Activated CD4-positive, alpha-beta T cell treated with anti-CD3 and anti-CD28 coated beads, Interleukin-2, Interleukin-6, amounts not matched to agents 100 ng/mL and 50 ng/mL, durations not matched to agents 16 hours and 8 hours (primary cell): ENCODE measurements at places on chromosomes 7 and 10.

DNA sequence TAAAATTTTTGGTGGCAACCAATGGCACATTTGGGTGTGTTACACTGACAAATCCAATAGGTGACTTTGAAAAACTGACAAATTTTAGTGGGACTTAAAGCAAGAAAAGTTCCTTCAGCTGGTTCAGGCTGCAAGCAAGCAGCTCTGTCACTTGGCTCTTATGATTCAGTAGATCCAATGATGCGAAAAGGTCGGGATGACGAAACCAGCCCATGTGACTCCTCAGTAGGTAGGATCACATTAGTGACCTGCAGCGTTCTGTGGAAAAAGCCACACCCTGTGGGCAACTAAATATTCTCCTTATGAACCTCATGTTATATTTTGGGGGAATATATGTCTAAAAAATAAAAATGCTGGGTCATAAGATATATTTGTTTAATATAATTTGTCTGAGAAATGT is 13.3 kb upstream of the TSGA13 start:
- no peak for DNase-seq

DNA sequence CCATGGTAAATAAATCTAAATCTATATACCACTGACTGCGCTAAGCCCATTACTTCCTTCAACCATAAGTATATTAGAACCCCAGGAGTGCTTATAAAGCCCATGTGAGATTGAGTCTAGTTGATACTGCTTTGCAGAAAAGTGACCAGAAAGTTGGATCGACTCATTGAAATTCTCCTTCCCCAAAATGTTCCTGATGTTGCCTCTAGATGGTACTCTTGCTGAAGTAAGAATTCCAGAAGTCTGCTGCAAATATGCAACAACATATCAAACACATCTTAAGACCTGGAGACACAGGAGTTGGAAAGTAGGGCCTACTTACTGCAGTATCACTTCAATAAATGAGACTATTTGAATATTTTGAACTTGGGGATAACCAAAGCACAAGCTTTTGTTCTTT is 550.8 kb downstream of the IPMK start:
- DNase-seq, result no peak

DNA sequence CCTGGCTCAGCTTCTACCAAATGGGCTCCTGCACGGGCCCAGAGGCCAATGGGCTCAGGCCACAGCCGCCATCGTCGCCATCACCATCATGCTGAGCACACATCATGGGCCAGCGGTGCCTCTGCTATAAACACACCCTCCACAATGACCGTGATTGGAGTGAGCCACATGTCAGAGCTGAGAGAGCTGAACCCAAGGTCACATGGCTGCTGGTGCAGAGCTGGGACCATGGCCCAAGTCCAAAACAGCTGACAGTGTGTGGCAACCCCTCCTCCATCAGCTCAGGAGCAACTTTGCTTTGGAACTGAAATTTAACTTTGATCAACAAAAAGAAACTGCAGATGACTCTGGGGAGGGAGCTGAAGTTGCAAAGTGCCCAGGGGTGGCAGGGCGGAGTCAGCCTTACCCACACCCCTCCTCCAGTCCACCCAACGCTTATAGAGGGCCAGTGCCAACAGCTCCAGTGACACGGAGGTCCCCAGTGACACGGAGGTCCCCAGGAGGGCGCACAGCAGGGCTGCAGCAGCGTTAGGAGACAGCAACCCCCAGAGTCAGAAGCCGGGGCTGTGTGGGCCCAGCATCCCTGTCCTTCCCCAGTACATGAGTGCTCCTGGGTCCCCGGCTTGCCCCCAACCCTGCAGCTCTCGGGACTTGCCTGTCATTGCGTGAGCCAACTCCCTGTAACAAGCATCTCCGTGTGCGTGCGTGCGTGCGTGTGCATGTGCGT is 249.6 kb downstream of the ELFN1 start:
- DNase-seq, result no peak

DNA sequence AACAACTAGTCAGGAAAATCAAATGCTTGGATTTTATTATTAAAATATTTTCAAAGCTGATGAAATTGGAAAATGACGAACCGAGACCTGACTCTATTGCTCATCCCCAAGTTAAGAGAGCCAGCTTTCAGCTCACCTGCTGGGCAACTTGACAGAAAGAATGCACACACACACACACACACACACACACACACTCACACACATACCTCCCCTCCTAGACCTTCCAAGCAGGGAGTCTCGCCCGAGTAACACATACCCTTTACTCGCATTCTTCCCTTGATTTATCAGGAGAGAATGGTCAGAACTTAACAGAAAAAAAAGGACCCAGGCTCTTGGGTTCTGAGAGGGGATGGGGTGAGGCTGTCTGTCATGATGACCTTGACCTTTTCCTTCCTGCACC is 19.1 kb downstream of the GPRIN2 start:
- no peak for DNase-seq

- no peak for DNase-seq
These were observed 89.7 kb downstream of the ATE1 start for GRCh38 chr10:121838149-121838548.

- DNase-seq, result no peak
These were observed 533.4 kb upstream of the SEMA3D start for GRCh38 chr7:85719981-85720953.

DNA sequence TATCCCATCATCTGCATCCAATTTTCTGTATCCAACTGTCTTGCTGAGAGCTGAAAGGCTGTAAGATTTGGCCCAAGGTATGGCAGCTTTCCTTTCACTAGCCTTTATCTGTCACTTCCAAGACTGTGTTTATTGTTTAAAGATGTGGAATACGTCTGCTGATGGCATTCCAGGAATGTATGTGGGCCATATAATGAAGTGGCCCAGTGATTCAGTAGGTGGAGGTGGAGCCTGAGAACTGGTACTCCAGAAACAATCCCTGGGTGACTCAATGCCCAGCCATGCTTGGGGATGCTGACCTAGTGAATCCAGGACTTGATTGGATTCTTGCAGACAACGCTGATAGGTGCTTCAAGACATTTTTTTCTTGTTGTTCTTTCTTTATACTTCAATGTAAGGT is 13.5 kb downstream of the NEUROD6 start:
- DNase-seq, result no peak

DNA sequence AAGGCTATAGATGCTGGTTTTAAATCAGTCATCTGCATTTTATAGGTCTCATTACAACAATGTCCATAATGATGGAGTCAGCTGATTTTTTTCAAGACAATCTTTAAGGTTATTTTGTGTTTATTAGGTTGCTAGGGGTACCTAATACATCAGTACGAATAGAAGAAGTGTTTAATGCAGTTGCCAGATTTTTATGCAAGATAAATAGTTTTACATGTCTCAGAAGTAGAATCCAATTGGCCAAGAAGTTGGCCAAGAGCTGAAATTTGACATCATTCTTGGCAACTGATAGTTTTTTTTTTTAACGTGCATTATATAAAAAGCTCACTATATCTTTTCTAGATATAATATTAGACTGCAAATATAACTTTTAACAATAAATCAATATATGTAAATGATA is 208.5 kb downstream of the TRIL start:
- DNase-seq, result no peak

- peak; percentile 83 for DNase-seq
These were observed at the start of gene ADAM8 for GRCh38 chr10:133276435-133277201. TSS of gene ADAM8 (minus strand) at chr10:133276868. CDS start at chr10:133276817, 51 bp downstream.

- peak; percentile 14 for DNase-seq
These were observed 3.5 kb upstream of the SCIN start for GRCh38 chr7:12567015-12567414.

GRCh38 chr7:151315038-151315655 is 26.5 kb upstream of the NUB1 start:
- DNase-seq, result peak; percentile 87

- no peak for DNase-seq
These were observed 3.7 kb downstream of the TRAPPC14 start for GRCh38 chr7:100154651-100155491.

- DNase-seq, result no peak
These were observed 21.5 kb upstream of the INSIG1 start for GRCh38 chr7:155276042-155276799.

DNA sequence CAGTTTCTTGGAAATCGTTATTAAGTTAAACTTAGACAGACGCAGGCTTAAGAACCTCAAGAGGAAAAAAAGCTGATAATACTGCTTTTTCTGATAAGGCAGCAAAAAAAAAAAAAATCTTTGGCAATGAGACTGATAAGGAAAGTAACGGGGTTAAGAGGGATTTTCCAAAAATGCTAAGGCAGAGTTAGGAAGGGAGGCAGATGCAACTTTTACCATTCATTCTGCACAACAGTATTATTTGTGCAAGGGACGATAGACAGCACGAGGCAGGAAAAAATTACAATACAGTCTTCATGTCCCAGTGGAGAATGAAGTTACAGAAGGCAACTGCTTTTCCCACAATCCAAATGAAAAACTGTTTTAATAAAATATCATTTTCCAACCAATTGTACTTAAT is 194.0 kb downstream of the DOCK4 start:
- DNase-seq, result no peak

DNA sequence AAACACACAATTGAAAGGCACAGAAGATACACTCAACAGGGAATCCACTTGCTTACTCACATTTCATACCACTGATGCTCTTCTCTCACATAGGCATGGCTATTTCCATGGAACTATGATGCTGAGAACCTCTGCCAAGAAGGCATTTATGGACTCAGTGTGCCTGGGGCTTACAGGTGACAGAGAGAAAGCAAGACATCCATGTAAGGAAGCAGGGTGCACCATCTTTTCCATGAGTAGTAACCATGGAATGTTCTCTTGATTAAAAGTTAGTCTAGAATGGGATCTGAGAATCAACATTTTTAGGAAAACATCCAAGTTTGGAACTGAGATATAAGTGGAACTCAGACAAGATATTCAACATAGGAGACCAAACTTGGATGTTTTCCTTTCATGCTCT is 52.5 kb upstream of the MACC1 start:
- DNase-seq, result no peak

DNA sequence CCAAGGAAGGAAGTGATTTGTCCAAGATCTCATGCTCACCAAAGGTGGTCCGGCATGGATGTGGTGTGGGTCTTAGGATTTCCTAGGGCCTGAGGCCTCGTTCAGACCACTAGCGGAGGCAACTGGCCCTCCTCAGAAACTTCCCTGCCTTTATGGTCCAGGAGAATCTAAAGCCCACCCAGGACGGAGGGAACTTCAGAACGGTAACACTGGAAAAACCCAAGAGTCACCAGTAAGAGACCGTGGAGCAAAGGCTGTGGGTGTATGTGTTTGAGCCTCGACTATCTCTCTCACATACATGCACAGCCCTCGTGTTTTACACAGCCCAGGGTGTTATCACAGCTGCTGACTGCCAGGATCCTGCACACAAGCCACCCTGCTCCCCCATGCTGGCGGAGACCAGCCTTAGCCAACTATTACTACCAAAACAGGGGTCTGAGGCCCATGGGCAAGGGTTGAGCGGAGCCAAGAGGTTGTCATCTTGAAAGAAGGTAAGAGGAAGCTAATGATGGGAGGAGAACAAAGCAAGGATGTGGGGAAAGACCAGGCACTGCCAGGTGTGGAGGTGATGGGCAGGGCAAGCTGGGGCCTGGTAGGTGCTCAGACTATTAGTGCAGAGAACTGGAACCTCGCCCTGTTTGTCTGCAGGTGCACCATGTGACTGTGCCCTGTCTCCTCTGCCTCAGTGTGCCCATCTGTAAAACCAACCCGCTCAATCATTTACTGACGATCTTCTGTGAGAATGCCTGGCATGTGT is 170.2 kb upstream of the ZMIZ1 start:
- no peak for DNase-seq

GRCh38 chr7:107661081-107661864 is 645 bp downstream of the SLC26A4 start:
- DNase-seq, result peak; percentile 64

DNA sequence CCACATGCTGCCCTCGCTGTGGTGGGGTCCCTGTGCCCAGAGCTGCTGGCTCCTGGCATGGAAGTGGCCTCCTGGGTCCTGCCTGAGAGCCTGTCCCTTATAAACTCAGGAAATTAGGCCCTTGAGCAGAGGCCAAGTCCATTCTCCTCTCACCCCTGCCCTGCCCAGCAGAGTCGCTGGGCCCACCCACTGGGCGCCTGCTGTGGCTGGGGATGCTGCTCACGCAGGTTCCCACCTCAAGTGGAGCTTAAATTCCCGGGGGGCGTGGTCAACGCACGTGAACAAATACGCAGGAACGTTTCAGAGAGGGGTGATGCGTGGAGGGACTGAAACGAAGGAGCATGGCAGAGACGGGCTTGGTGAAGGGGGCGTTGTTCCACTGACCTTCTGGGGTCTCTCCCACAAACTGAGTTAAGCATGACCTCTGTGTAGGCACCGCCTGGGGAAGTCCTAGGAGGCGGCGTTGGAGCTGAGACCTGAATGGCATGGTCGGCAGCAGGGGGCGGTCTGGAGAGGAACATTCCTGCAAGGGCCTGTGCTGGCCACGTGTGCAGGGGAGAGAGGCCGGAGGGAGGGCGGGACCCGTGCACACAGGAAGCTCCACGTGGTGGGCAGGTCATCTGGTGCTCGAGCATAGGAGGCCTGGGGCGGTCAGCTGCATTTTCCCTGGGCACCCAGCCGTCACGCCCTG is 27.9 kb downstream of the FAM20C start:
- DNase-seq, result no peak

- DNase-seq, result peak; percentile 15
These were observed 114.5 kb upstream of the INHBA start for GRCh38 chr7:41817386-41817785.

GRCh38 chr10:1874533-1874932 is 137.2 kb upstream of the ADARB2 start:
- DNase-seq, result no peak

DNA sequence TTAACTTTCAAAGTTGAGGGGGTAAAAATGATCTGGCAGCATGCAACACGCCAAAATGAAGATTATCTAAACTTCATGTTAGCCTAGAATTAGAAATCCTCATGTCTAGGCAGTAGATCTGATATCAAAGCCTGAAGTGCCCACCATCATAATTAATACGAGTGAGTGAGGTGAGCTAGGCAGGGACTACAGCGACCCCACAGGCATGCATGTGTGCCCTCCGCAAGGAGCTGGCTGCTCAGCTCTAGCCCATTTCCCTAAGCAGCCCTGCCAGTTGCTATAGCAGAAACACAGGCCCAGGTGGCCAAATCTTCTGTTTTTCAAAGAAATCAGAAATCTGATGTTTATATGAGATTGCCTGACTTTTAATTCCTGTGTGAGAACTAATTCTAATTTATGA is 93.1 kb upstream of the IFRD1 start:
- DNase-seq, result no peak

GRCh38 chr7:5780801-5781496 is 514 bp downstream of the RNF216 start:
- peak; percentile 46 for DNase-seq

- DNase-seq, result no peak
These were observed 129.2 kb upstream of the CDCA7L start for GRCh38 chr7:22074897-22075296.

DNA sequence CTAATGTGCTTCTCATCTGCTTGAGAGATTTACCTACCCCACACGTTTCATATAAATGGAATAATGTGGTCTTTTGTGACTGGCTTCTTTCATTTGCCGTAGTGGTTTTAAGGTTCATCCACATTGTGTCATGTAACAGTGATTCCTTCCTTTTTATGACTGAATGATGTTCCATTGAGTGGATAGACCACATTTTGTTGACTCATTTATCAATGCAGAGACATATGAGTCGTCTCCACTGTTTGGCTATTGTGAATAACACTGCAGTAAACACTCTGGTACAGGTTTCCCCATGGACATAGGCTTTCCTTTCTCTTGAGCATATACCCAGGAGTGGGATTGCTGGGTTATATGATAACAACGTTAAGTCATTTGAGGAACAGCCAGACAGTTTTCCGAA is 2.0 kb upstream of the AOC1 start:
- no peak for DNase-seq
